Stimulated activated naive B cell treated with anti-CD40 and anti-IgM and Interleukin-4, amounts not matched to agents 10 μg/mL and 1 μg/mL and 100 μg/mL, for 72 hours (primary cell): ENCODE measurements at places on chromosomes 16 and 17.

GRCh38 chr16:58127634-58128033 lies 1.5 kb downstream of the CFAP20 start:
- H3K4me3 ChIP-seq: peak overlapping the region; percentile 87
- no peaks in the 10 kb centered on the region for H3K27me3 ChIP-seq
- peak overlapping the region; percentile 93 for H3K27ac ChIP-seq
- no peaks in the 10 kb centered on the region for H3K36me3 ChIP-seq

GRCh38 chr16:30569746-30570635 lies 1.5 kb downstream of the ZNF688 start:
- no peak for DNase-seq
- H3K4me1 ChIP-seq: peaks cover 33% of the 10 kb centered on the region

DNA sequence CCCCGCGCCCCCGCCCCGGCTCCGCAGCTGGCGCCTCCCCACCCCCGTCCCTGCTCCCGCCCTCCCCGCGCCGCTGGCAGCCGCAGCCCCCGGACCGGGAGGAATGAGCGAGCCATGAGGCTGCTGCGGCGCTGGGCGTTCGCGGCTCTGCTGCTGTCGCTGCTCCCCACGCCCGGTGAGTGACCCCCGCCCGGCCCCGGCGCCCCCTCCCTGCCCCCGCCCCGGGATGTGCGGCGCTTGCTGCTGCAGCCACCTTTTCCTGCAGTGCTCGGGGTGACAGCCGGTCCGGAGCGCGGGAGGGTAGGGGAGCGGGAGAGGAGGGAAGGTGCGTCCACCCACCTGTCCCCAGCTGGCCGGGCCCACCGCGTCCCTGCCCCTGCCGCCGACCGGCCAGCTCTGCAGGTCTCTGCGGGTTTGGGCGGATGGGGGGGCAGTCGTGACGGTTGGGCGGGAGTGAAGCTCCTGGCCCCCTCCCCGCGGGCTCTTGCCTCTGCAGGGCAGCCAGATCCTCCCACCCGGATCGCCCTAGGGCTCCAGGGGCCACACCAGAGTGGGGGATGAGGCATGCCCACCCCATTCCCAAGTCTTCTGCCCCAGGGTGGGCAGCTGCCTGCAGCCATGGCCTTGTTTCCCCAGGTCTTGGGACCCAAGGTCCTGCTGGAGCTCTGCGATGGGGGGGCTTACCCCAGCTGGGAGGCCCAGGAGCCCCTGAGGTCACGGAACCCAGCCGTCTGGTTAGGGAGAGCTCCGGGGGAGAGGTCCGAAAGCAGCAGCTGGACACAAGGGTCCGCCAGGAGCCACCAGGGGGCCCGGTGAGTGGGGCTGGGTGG lies 513 bp downstream of the ADAM11 start:
- no peak for DNase-seq
- peak overlapping the region; percentile 65 for H3K4me3 ChIP-seq
- H3K27me3 ChIP-seq: peaks cover 32% of the 10 kb centered on the region
- no peaks in the 10 kb centered on the region for H3K4me1 ChIP-seq

DNA sequence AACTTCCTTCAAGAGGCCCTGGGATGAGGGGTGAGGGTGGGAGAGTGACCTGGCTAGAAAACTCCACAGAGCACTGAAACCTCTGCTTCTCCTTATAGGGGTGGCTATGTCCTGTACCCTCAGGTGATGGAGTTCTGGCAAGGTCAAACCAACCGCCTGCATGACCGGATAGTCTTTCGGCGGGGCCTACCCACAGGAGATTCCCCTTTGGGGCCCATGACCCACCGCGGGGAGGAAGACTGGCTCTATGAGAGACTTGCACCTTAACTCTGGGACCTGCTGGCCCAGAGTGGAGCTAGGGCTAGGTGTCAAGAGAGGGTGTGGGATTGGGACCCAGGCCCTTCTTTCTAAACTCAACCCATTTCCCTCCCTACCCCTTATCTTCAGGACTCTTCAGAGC lies 5.1 kb downstream of the PNPO start:
- H3K4me3 ChIP-seq: no peak overlapping the region
- no peaks in the 10 kb centered on the region for H3K27me3 ChIP-seq
- peaks cover 64% of the 10 kb centered on the region for H3K36me3 ChIP-seq
- no peak for DNase-seq
- H3K4me1 ChIP-seq: peaks cover 46% of the 10 kb centered on the region
- peak overlapping the region; percentile 20 for H3K27ac ChIP-seq
